ENCODE measurements at places on chromosomes 3 and 15.

DNA sequence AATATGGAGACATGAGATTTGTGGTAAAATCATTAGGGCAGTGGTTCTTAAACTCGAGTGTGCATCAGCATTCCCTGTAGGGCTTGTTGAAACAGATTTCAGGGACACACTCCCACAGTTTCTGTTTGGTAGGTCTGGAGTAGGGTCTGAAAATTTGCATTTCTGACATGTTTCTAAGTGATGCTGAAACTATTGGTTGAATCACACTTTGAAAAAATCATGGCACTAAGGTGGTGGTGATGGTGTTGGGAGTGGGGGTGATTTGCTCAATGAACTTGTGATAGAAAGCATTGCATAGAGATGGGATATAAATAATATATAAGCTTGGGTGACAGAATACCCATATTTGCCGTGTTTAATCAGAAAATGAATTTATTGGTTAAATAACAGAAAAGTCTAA lies 11.3 kb downstream of the MITF start:
- no peak for DNase-seq

- no peak for DNase-seq
These were observed 833 bp downstream of the MAN2A2 start for GRCh38 chr15:90903733-90904536.

- no peak for DNase-seq
These were observed 29.8 kb downstream of the GNB4 start for GRCh38 chr3:179421500-179421899.

DNA sequence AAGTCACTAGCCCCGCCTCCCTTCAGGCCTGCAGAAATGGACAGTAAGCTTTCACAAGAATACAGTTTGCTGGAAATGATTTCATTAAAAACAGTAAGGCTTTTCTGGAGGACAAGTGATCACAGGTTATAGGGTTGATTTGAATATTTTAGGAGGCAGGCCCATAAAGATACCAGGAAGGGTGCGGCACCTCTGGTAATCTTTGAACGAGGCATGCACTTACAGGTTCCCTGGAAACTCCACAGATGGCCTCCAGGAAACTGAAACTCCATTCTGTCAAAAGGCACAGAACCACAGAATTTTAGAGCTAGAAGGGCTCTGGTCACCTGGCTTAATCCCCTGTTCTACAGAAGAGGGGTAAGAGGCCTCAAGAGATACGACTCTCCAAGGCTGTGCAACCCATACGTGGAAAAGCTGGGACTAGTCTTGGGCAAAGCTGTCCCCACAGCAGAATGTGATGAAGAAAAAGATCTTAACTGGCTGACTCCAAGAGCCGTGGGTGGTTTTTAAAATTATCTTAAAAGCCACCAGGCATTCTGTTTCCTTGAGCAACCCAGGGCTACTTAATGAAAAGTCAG lies 1.2 kb downstream of the STARD5 start:
- no peak for DNase-seq

DNA sequence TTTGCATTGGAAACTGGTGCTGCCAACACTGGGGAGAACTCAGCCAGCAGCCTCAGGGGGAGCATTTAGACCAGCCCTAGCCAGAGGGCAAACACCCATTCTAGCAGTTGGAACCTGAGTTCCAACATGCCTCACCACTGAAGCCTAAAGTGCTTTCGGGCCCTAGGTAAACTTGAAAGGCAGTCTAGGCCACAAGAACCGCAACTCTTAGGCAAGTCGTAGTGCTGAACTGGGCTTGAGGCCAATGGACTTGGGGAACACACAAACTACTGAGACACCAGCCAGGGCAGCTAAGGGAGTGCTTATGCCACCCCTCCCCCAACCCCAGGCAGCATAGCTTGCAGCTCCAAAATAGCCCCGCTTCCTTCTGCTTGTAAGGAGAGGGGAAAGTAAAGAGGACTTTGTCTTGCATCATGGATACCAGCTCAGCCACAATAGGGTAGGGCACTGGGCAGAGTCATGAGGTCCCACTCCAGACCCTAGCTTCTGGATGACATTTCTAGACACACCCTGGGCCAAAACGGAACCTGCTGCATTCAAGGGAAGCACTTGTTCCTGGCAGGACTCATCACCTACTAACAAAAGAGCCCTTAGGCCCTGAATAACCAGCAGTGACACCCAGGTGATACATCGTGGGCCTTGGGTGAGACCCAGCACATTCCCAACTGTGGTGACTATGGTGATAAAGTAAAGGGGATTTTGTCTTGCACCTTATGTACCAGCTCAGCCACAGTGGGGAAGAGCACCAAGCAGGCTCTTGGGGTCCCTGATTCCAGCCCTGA lies 37.3 kb upstream of the TEX9 start:
- DNase-seq, result no peak

GRCh38 chr15:36777926-36778325 lies 198.5 kb downstream of the CDIN1 start:
- no peak for DNase-seq

GRCh38 chr15:98786717-98787116 lies 138.4 kb downstream of the IGF1R start:
- DNase-seq, result no peak

- no peak for DNase-seq
These were observed 154.1 kb upstream of the LPP start for GRCh38 chr3:187999821-188000220.

GRCh38 chr3:117010318-117010717 lies 300.7 kb downstream of the TUSC7 start:
- DNase-seq, result no peak

- no peak for DNase-seq
These were observed 47.7 kb upstream of the PTX3 start for GRCh38 chr3:157388976-157389375.

- DNase-seq, result no peak
These were observed 19.4 kb downstream of the VILL start for GRCh38 chr3:38009807-38010591.

- DNase-seq, result no peak
These were observed 14.6 kb downstream of the ISG20 start for GRCh38 chr15:88653200-88654064.

- no peak for DNase-seq
These were observed 1.4 kb downstream of the CD200R1 start for GRCh38 chr3:112973325-112974177.

DNA sequence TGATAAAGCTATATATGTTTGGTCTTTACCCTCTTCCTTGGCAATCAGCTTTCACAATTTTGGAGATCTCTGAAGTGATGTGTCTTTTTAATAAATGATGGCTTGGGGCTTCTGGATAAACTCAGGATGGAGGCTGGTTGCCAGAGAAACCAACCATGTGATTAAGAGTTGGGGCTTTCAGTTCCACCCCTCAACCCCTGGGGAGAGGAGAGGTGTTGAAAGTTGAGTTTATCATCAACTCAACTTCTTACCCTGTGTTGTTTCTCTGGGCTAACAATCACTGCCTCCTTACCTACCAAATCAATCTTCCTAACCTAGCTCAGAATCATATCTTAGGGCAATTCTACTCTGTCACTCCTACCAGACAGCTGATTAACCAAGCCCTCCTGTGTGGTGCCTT lies 735.8 kb downstream of the ZPLD1 start:
- no peak for DNase-seq

GRCh38 chr3:195007766-195008165 lies 263.2 kb downstream of the XXYLT1 start:
- no peak for DNase-seq

DNA sequence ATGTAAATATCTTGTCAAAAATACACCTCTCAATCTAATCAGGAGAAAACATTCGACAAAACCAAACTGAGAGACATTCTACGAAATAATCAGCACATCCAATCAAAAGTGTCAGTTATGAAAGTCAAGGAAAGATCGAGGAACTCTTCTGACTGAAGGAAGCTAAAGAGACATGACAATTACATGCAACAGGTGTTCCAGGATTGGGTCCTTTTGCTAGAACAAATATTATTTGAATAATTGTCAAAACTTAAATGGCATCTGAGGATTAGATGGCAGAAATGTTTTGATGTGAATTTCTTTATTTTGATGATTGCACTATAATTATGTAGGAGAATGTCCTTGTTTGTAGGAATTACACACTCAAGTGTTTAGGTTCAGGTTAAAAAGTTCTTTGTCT lies 124.1 kb upstream of the HES1 start:
- DNase-seq, result no peak

DNA sequence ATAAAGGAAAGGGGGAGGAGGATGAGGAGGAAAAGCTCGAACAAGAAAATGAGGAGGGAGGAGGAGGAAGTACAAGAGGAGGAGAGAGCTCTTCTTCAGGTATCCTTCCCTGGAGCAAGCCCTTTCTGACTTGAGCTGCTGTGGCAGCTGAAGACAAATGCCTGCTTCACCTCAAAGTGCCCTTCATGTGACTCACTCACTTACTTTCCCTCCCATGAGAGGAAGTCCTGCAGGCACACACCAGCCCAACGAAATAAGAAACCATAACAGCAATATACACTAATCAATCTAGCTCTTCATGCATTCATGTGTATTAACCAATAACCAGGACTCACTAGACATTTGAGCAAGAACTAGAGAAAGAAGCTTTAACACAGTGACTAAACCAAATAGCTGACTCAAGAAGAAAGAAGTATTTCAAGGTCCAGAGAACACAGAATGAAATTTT lies 251.9 kb downstream of the IGSF11 start:
- DNase-seq, result no peak

DNA sequence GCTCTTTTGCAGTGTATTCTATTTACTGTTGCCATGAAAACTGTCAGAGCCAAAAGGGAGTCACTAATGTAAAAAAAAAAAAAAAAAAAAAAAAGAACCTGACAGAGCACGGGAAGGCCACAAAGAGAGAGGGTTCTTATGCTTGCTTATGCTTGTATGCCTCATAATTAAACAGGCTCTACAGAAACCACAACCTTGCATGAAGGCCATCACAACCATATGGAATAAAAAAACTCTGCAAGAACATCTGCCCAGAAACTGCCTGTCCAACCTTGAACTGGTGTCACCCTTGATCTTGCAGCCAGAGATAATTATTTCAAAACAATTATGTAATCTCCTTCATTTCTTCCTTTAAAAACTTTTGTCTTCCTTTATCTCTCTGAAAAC lies 50.1 kb downstream of the CFAP20DC start:
- no peak for DNase-seq

DNA sequence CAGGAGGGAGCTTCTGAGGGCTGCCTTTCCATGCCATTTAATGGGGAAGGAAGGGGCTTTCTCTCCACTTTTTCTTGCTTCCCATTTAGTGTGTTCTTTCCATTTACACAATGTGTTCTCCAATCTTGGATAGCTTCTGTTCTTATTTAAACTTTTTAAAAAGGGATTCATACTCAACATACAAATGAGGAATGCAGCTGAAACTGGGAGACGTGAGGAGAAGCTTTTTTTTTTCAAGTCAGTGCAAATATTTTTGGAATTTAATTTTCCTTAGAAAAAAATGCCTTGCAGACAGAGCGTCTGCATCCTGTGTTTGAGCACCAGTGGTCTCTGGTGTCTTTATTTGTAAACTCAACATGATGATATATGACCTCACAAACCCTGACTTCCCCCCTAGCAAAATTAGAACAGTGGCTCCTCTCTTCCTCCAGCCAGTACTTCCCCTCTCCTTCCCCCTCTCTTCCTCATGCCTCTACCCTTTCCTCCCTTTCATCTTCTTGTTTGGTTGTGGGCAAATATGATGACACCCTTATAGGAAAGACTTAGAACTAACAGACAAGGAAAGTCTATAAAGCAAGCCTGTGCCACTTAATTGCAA lies 48.1 kb upstream of the PCSK6 start:
- no peak for DNase-seq

GRCh38 chr15:80849308-80849707 lies 70.1 kb downstream of the CEMIP start:
- no peak for DNase-seq

- no peak for DNase-seq
These were observed 868.9 kb downstream of the SI start for GRCh38 chr3:164209363-164209762.

DNA sequence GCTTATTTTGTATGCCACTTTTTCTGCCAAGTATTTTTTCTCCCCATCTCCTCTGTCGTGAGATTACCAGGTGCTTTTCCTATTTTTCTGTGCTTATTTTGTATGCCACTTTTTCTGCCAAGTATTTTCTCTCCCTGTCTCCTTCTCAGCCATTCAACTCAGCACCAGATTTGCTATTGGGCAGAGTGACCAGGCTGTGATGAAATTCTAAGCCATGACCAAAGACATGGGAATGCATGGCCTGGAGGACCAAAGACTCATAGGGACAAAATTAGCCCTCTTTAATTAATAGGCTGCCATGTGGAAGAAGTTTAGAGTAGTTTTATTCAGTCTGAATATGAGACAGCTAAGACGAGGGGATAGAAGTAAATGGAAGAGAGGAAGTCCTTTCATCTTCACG lies 257.4 kb downstream of the SQOR start:
- DNase-seq, result no peak

- no peak for DNase-seq
These were observed 131.6 kb upstream of the ABHD17C start for GRCh38 chr15:80563372-80563997.

DNA sequence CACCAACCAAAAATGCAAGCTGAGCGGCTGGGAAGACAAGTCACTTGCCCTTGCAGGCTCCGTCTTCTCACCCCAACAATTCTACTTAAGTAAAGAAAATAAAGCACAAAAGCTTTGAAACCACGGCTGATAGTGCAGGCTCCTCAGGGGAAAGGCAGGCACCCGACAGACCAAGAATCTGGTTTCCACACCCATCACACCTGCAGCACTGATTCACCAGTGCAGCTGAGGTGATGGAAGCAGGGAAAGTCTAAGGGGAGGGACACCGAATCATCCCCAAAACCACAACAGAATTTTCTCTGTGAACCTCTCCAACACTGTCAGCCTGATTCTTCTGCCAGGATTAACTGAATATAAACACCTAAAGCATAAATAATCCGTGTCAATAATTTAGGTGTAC lies 62.0 kb upstream of the NSMCE3 start:
- no peak for DNase-seq

GRCh38 chr3:72318504-72319193 lies 529.6 kb downstream of the SHQ1 start:
- no peak for DNase-seq

DNA sequence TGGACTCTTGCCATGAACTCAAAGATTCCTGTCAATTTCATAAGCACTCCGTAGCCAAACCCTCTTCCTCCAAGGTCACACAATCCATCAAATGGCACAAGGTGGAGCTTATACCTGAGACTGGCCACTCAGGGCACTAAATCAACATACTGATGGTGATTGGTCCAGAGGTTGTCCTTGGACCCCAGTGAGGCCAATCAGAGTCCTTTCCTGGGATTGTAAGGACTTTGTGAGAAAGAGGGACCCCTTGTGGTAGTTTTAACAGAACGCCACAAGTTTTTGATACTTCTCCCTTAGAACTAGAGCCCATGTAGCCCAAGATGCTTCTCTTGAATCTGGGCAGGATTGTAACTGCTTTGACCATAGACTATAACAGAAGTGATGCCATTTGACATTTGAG lies 44.4 kb upstream of the LARS2 start:
- DNase-seq, result no peak

- DNase-seq, result no peak
These were observed at the start of gene P2RY1 for GRCh38 chr3:152834776-152835600. Gene P2RY1, plus strand, starts transcription at chr3:152835131. Its CDS starts 652 bp downstream, at chr3:152835783.

DNA sequence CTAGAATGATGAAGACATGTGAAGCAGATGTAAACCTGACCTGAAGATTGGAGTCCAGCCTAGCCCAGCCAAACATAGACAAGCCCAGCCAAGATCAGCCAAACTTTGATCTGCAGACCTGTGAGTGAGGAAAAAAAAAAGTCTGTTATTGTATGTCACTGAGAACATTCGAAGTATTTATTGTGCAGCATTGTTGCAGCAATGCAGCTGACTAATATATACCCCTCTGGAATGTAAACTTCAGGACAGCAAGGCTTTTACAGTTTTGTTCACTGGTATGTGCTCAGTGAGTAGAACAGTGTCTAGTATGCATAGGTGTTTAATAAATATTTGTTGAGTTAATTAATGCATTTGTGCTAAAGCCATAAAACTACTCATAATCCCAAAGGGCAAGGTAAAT lies 23.4 kb downstream of the TMEM202 start:
- no peak for DNase-seq
